ENCODE measurements at places on chromosomes 5 and 9. TPM values are rescaled to one million over a fixed set of nuclear protein-coding genes. Genes with fewer than 3 reads are reported as not detected.
A peak's percentile ranks its signal among the peaks of the same experiment; 100 is the strongest.

DNA sequence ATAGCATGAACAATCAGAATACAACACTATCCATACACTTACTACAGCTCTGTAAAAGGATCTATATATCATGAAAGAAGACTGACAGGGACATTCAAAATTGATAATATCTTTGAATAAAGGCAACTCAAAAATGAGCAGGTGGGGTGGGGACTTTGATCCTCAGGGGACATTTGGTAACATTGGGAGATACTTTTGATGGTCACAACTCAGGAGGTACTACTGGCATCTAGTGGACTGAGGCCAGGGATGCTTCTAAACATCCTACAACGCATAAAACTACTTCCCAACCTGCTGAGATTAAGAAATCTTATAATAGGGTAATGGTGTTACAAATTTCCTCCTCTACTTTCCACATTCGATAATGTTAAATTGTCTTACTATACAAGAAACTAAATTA is 243.9 kb downstream of the ARL15 start:
- H3K27ac ChIP-seq = no peak overlapping the region
- no peak overlapping the region for H3K4me3 ChIP-seq
- H3K4me1 ChIP-seq = no peaks in the 10 kb centered on the region
- H3K27me3 ChIP-seq = no peaks in the 10 kb centered on the region
- H3K36me3 ChIP-seq = no peaks in the 10 kb centered on the region

DNA sequence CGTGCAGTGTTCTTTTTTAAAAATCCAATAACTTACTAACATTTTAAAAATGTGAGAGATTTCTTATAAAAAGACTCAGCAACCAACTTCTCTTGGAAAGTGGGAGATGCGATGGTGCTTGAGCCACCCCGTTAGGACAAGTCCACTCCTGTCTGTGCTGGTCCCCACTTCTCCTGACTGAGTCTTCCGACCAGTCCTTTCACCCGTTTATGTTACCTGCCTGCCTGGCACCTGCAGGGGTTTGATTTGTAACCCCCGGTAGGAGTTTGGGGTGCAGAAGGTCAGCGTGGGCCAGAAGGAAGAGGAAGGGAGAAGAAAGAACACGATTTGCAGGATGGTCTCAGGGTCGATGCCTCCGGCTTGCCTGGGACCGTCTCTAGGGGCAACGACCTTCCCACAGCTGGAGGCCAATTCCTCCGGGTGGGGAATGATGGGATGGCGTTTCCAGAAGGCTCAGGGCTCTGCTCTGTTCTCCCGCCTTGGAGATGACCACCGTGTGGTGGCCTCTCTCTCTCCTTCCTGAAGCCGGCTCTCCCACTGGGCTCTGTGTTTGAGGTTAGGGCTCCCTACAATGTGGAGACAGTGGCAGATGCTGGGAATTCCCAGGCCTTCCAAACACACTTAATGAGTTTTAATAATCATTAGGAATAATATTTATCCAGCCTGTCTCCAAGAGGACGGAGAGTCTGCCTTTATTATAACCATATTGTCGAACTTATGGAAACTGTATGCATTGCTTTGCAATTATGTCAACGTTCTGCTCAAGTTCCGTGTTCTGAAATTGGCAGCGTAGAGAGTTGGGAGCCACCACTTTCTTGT is 14.8 kb downstream of the COL27A1 start:
- H3K36me3 ChIP-seq = no peaks in the 10 kb centered on the region
- no peak overlapping the region for H3K4me3 ChIP-seq
- H3K27ac ChIP-seq = no peak overlapping the region
- no peaks in the 10 kb centered on the region for H3K27me3 ChIP-seq

DNA sequence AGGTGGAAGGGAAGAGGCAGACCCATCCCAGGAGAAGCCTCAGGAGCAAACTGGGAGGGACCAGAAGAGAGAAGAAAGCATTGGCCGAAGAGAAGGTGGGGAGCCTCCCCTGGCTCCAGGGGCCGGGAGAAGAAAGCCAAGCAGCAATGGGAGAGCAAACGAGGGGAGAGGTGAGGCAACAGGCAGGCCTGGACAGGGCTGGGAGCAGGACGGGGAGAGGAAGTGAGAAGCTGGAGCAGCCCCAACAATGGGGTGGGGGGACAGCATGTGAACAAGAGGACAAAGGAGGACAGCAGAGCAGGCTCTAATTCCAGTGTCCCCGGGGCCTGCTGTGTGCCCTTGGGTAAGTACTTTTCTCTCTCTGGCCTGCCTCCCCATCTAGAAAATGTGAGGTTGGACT is 115.3 kb downstream of the PSD2 start:
- H3K4me1 ChIP-seq = no peaks in the 10 kb centered on the region
- no peak overlapping the region for H3K4me3 ChIP-seq
- H3K27ac ChIP-seq = no peak overlapping the region
- no peak for DNase-seq
- no peaks in the 10 kb centered on the region for H3K27me3 ChIP-seq

DNA sequence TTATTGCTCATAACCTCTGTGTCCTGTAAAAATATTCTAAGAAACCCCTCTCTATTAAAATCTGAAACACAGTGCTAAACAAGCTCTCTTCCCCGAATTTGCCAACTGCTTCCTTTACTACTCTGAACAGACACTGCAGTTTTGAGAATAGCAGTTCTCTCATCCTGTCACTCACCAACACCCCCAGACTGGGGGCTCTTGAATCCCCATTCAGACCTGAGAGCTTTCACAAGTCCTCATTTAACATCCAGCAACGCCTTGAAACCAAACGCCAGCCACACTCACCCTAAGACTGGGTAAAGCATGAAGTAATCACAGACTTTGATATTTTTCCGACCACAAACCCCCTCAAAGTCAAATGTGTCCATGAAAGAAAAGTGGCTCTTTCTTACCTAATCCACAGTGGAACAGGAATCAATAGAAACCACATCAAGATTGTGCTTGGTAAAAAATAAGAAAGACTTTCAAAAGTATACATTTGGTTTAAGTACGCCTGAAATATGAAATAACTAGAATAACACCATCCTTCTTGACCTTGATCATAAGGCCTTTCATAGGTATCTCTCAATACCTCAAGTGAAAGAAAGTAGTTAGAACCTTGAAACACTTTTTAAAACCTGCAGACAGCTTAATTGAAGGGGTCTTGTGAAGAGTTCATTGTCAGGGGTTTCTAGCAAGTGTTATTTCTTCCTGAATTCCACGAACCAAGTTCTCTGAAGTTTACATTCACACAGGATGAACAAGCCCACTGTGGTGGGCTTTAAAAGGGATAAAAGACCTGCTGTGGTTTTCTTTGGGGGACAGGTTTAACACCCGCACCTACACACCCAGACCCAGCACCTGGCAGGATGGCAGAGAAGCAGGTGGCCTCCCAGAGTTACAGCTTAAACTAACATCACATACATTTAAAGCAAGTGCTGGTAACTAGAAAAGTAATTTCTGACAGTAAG is 412.6 kb downstream of the MLLT3 start:
- H3K27me3 ChIP-seq = no peaks in the 10 kb centered on the region
- no peak overlapping the region for H3K4me3 ChIP-seq
- no peak for DNase-seq
- no peaks in the 10 kb centered on the region for H3K36me3 ChIP-seq

DNA sequence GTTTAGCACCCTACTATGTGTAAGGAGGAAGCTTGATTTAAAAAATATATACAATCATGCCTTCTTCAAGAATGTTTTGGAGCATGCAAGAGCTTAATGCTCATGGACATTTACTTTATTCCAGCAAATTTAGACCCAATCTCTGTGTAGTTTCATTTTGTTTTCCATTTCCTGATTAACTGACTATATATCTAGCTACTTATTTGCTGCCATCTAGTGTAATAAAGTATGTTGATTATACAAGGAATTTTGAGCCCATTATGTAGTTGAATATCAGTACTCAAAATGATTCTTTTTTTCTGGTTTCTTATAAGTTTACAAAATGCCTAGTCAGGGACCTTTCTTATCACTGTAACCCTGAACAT is 100.0 kb upstream of the CCDC152 start:
- no peak overlapping the region for H3K27ac ChIP-seq
- no peak for DNase-seq
- H3K4me1 ChIP-seq = no peaks in the 10 kb centered on the region
- H3K27me3 ChIP-seq = no peaks in the 10 kb centered on the region
- no peaks in the 10 kb centered on the region for H3K36me3 ChIP-seq

- DNase-seq = no peak
- no peaks in the 10 kb centered on the region for H3K27me3 ChIP-seq
- no peaks in the 10 kb centered on the region for H3K36me3 ChIP-seq
- H3K4me3 ChIP-seq = no peak overlapping the region
Measured at GRCh38 chr5:16550316-16550952, 66.4 kb downstream of the RETREG1 start.

- no peaks in the 10 kb centered on the region for H3K4me1 ChIP-seq
- H3K36me3 ChIP-seq = no peaks in the 10 kb centered on the region
- H3K27me3 ChIP-seq = no peaks in the 10 kb centered on the region
- DNase-seq = peak; percentile 41
- H3K4me3 ChIP-seq = peak overlapping the region; percentile 83
Measured at GRCh38 chr9:3526997-3527940, 1.5 kb upstream of the RFX3 start.

GRCh38 chr5:83035373-83036100 is 41.7 kb downstream of the TMEM167A start:
- no peak overlapping the region for H3K27ac ChIP-seq
- peaks cover 2% of the 10 kb centered on the region for H3K4me1 ChIP-seq
- no peak overlapping the region for H3K4me3 ChIP-seq
- H3K27me3 ChIP-seq = no peaks in the 10 kb centered on the region
- DNase-seq = peak; percentile 67
- no peaks in the 10 kb centered on the region for H3K36me3 ChIP-seq

DNA sequence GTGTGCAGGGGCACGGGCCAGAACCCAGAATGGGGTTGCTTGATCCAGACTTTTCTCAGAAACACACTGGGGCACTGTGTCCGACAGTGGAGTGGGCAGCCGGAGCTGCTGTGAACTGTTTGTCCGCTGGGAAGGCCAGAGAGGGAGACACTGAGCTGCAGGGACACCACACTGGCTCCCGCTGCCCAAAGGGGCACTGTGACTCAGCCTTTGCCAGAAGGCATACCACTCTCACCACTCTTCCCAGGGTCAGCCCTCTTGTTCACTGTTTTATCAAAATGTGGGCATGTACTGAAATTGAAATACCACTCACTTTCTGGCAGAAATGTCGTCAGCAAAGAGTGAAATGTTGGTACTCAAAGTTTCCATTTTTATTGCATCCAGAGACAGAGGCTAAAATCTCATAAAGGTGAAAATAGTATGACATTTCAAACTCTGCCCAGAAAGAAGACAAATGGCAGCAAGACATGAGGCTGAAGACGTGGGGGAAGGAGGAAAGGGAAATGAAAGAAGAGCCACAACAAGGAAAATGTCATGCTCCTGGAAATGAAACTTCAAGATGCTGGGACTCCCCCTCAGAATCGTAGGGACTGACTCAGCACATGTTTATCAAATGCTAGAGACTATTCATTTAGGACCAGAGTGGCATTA is 4.5 kb upstream of the IL7R start:
- no peaks in the 10 kb centered on the region for H3K4me1 ChIP-seq
- no peak for DNase-seq
- no peak overlapping the region for H3K27ac ChIP-seq
- no peaks in the 10 kb centered on the region for H3K27me3 ChIP-seq

GRCh38 chr9:34035656-34036055 is 13.0 kb downstream of the UBAP2 start:
- no peaks in the 10 kb centered on the region for H3K36me3 ChIP-seq
- no peaks in the 10 kb centered on the region for H3K27me3 ChIP-seq
- H3K4me3 ChIP-seq = no peak overlapping the region
- DNase-seq = no peak
- H3K27ac ChIP-seq = no peak overlapping the region
- H3K4me1 ChIP-seq = no peaks in the 10 kb centered on the region

DNA sequence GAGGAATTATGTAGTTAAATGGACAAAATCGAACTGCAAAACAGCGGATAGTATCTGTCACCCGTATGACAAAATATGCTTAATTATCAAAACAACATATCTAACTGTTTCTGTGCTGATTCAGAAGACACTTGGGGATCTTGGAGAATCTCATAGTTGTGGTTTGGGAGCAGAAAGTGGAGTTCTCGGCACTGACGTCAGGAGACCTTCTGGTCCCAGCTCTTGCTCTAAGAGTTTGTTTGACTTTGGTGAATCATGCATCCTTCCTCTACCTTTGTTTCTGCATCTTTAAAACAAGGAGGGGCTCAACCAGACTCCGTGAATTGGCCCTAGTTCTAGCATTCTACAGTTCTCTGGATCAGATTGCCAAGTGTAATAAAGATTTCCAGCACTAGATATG is 37.0 kb upstream of the TAF1L start:
- DNase-seq = no peak
- H3K4me1 ChIP-seq = no peaks in the 10 kb centered on the region
- H3K27me3 ChIP-seq = no peaks in the 10 kb centered on the region
- H3K36me3 ChIP-seq = no peaks in the 10 kb centered on the region

DNA sequence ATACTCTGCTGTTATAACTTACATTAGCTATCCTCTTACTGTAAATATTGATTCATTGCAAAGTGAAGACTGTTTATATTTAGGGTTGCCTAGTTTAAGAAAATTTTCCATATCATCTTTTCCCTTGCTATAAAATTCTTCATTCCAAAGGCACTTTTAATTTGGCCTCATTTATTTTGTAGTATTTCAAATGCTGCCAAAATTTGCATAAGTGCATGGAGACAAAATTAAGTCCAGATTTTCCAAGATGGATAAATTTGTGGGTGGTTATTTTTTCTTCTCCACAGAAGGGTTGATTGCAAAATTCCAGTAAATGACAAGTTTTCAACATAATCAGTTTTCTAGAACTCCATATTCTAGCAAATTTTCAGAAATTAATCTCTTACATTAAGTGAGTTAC is 141.5 kb upstream of the MTAP start:
- no peak overlapping the region for H3K27ac ChIP-seq
- no peak for DNase-seq
- H3K27me3 ChIP-seq = no peaks in the 10 kb centered on the region
- no peaks in the 10 kb centered on the region for H3K36me3 ChIP-seq
- no peak overlapping the region for H3K4me3 ChIP-seq

DNA sequence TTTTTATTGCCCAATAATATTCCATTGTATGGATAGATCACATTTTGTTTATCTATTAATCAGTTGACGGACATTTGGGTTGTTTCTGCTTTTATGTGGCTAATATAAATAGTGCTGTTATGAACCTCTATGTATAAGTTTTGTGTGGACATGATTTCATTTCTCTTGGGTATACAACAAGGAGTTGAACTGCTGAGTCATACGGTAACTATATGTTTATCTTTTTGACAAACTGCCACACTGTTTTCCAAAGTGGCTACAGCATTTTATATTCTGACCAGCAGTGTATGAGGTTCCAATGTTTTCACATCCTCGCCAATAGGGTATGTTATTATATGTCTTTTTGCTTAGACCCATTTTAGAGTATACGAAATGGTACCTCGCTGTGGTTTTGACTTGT is 264.3 kb downstream of the RFX3 start:
- H3K4me3 ChIP-seq = no peak overlapping the region
- DNase-seq = no peak
- no peaks in the 10 kb centered on the region for H3K27me3 ChIP-seq
- peaks cover 4% of the 10 kb centered on the region for H3K36me3 ChIP-seq
- H3K27ac ChIP-seq = no peak overlapping the region
- no peaks in the 10 kb centered on the region for H3K4me1 ChIP-seq

- peak; percentile 72 for DNase-seq
- H3K4me1 ChIP-seq = no peaks in the 10 kb centered on the region
- no peak overlapping the region for H3K27ac ChIP-seq
- no peaks in the 10 kb centered on the region for H3K27me3 ChIP-seq
- H3K4me3 ChIP-seq = no peak overlapping the region
- peaks cover 10% of the 10 kb centered on the region for H3K36me3 ChIP-seq
Measured at GRCh38 chr9:131476777-131477345, 25.9 kb upstream of the POMT1 start.

MEIKIN gene
- 3.4 TPM for total RNA-seq

NIPSNAP3A gene
- total RNA-seq = 24.2 TPM

PCDHB5 gene
- total RNA-seq = 4.1 TPM

MYMK gene
- not detected for total RNA-seq

NIM1K gene
- total RNA-seq = 0.58 TPM

IL13 gene
- total RNA-seq = not detected

Data from aorta (tissue), 5 donors.